ELR (cell line): ENCODE measurements at places on chromosomes 2 and 18.
A peak's percentile ranks its signal among the peaks of the same experiment; 100 is the strongest.

DNA sequence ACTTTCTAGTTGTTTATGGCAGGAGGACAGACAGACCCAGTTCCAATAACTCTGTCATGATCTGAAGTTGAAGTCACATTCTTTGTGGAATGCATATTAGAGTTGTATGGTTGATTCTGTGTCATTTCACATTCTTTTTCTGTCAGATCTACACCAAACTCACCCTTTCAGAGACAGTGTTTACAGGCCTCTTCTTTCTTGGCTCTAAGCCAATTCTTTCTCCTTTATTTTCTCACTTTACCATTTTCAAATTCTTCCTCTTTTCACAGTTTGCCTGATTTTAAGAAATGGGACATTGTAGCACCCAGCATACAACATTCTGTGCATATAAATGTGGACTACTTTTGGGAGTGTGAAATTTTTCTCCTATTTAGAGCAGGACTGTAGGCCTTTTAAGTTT is 103.7 kb downstream of the CCDC85A start:
- peak; percentile 12 for DNase-seq

GRCh38 chr2:43349904-43350303 is 123.5 kb upstream of the ZFP36L2 start:
- DNase-seq: no peak

DNA sequence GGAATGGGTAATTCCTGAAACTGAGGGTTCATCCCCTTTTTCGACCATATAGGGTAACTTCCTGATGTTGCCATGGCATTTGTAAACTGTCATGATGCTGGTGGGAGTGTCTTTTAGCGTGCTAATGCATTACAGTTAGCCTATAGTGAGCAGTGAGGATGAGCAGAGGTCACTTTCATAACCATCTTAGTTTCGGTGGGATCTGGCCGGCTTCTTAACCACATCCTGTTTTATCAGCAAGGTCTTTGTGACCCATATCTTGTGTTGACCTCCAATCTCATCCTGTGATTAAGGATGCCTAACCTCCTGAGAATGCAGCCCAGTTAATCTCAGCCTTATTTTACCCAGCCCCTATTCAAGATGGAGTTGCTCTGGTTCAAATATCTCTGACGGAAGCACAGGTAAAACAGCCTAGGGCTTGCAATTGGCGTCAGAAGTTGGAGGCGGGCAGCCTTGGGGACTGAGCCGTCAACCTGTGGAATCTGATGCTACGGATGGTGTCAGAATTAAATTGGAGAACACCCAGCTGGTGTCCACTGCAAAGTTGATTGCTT is 19.5 kb downstream of the RALBP1 start:
- peak; percentile 71 for DNase-seq

GRCh38 chr2:197045115-197045514 is 118.6 kb upstream of the PGAP1 start:
- no peak for DNase-seq

DNA sequence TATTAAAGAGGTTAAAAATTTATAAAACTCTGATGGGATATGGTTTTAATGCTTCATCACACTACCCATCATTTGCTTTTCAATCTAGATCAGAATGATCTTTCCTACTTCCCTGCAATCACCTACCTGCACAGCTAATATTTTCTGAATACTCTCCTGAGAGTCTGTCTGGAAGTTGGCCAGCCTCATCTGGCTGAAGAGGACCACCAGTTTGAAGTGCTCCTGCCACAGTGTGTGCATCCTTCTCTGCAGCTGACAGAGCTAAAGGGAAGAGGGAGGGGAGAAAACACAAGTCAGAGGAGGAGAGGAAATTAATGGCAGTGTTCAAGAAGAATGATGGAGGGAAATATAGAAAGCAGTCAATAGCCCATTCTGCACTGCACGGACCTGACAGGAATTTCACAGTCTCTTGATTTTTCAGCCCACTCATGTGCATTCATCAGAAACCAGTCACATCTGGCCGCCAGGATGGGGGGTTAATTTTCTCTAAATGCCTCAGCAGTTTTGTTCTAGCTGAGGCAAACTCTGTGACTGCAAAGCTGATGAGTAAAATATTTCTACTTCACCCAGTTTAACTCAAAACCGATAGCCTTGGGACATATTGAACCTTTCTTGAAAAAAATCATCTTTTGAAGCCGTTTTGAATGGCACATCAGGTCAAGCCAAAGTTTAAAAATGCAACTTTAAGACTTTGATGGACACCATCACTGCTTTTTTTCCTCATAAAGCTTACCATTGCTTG is 201.8 kb upstream of the KLHL14 start:
- DNase-seq: no peak

DNA sequence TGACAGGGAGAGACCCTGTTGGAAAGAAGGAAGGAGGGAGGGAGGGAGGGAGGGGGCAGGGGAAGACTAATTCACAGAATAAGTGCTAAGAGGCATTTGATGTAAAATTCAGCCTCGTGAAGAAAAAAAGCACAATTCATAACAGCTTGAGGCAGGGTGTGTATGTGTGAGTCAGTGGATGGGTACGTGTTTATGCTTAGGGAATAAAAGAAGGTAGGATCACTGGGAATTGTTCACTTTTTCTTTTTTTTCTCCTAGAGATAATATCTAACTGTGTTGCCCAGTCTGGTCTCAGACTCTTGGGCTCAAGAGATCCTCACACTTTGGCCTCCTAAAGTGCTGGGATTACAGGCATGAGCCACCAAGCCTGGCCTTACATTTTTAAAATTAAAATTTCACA is 39.2 kb downstream of the WDR33 start:
- DNase-seq: peak; percentile 91

- DNase-seq: peak; percentile 64
These were observed 7.9 kb downstream of the CROCC2 start for GRCh38 chr2:240913810-240914644.

DNA sequence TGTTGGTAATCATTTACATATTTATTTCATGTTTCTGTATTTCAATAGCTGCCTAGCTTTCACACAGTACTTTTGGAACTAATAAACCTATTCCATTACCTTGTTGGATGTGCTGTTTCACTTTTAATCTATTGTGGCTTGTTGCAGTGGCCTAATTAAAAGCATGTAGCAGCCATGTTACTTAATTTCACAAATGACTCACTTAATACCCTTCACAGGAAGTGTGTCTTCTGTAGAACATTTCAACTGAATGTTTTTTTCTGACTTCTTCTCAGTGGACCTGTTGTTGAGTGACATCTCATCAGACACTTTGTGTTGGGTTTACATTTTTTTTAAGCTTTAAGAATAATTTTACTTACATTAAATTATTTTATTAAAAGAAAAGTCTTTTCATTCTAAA is 260.5 kb upstream of the THUMPD2 start:
- no peak for DNase-seq

DNA sequence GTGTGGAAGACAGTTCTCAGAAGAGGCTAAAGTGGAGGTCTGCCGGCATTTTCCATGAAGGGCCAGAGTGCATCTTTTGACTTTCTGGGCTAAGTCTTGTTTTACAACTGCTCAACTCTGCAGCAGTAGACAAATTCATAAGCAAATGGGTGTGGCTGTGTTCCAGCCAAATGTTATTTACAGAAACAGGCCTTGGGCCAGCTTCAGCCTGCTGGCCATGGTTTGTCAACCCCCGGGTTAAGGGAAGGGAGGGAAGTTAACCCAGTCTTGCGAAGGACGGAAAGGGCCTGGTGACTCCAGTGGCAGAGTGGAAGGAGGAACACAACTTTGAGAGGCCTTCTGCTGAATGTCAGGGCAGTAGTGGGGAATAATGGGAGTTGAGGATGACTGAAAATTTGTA is 34.3 kb upstream of the NCKAP5 start:
- no peak for DNase-seq

GRCh38 chr2:20488201-20488641 is 41.3 kb downstream of the RHOB start:
- no peak for DNase-seq

- DNase-seq: no peak
These were observed 560 bp upstream of the DUSP2 start for GRCh38 chr2:96145848-96146152.

DNA sequence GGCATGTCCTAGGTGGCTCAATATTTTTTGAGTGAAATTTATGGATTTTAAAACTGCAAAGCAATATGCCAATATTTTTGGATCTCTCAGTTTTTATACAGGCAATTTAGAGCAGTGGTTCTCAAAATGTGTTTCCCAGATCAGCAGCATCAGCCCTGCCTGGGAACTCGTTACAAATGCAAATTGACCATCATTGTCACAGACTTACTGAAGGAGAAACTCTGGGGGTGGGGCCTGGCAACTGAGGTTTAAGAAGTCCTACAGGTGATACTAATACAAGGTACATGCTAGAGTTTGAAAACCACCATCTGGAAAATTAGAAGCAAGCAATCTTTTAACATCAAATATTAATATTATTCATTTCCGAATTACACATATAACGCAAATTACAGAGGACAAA is 215.6 kb upstream of the PID1 start:
- no peak for DNase-seq

- DNase-seq: no peak
These were observed 592 bp upstream of the MARS2 start for GRCh38 chr2:197704434-197705120.

DNA sequence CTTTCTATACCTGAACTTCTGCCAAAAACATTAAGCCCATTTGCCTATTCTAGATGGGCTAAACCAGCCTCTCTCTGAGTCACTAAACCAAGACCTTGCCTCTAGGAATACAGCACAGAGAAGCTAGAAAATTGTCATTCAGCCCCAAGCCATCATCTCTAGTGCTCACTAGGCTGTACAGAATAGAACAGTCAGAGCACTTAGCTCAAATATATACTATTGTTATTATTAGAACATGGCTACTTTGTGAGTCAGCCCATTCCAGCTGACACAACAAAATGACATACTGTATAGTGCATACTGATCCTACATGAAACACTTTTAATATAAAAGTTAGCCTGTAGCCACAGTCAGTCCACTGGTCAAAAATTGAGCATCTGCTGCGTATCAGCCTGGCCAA is 418.8 kb downstream of the NRXN1 start:
- no peak for DNase-seq

GRCh38 chr2:232097260-232097659 is 135.7 kb downstream of the DIS3L2 start:
- DNase-seq: no peak

DNA sequence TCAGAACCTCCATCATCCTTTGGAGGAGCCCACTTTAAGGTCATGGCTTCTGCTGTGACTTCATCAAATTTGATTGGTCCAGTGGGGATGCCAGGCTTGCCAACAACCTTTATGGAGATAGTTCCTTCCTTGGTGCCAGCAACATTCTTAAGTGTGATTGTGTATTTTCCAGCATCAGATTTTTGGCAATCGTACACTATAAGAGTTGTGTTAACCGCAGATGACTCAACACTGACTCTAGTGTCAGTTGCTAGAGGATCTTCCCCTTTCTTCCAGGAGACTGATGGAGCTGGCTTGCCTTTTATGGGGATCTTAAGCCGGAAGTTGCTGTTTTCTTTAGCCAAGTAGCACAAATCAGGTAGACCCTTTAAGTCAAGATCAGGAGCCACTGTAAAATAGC is 98.7 kb downstream of the PLEKHA3 start:
- DNase-seq: peak; percentile 66

GRCh38 chr2:66105066-66105753 is 329.7 kb upstream of the MEIS1 start:
- no peak for DNase-seq

- DNase-seq: no peak
These were observed 14.4 kb upstream of the HES6 start for GRCh38 chr2:238254095-238254723.

- peak; percentile 65 for DNase-seq
These were observed 649.1 kb downstream of the NYAP2 start for GRCh38 chr2:226048611-226049010.

DNA sequence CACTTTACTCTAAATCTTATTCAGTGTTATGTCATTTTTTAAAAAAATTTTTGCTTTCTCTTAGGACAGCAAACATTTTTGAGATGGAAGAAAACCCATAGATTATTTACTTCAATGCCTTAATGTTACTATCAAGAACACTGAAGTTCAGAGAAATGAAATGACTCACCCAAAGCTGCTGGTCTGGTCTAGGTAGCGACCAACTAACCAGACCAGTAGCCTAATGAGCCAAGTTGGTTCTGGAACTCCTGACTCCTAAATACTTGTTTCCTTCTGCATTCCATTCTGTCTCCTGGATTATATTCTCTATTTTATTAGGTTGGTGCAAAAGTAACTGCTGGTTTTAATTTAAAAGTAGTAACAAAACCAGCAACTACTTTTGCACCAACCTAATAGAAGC is 35.4 kb downstream of the SLC8A1 start:
- no peak for DNase-seq

- no peak for DNase-seq
These were observed 57.2 kb downstream of the INPP4A start for GRCh38 chr2:98501876-98502275.

DNA sequence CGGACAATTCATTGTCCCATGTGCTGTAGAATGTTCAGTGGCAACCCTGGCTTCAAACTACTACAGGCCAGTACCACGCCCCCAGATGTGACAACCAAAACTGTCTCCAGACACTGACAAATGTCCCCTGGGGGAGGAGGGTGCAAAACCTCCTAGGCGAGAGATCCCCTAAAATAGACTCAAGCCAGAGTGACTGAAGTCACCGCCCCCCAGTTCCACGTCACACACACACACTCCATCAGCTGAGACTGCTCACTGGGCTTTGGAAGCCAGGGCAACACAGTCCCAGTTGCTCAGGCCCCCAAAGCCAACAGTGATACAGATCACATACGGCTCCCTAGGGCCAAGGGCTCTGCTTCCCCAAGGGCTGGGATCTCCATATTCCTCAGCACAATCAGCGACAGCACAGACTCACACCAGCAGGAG is 19.1 kb downstream of the HDAC4 start:
- no peak for DNase-seq

GRCh38 chr2:186721956-186722355 is 28.1 kb downstream of the FAM171B start:
- DNase-seq: no peak

GRCh38 chr2:139825726-139826125 is 1045.5 kb upstream of the NXPH2 start:
- peak; percentile 23 for DNase-seq
